Stimulated activated effector memory CD8-positive, alpha-beta T cell treated with anti-CD3 and anti-CD28 coated beads, Interleukin-12 subunit alpha, Interleukin-12 subunit beta, amount 100 ng/mL, for 72 hours (primary cell): ENCODE measurements at places on chromosomes 3 and 15.

- DNase-seq: no peak
Observed at GRCh38 chr15:60795889-60796288, 316.9 kb upstream of the ICE2 start.

- no peak for DNase-seq
Observed at GRCh38 chr3:13044496-13045240, 28.6 kb downstream of the IQSEC1 start.

GRCh38 chr3:25655659-25656058 lies 9.0 kb downstream of the TOP2B start:
- DNase-seq: no peak

- DNase-seq: no peak
Observed at GRCh38 chr3:23648996-23649395, 156.8 kb upstream of the UBE2E1 start.

DNA sequence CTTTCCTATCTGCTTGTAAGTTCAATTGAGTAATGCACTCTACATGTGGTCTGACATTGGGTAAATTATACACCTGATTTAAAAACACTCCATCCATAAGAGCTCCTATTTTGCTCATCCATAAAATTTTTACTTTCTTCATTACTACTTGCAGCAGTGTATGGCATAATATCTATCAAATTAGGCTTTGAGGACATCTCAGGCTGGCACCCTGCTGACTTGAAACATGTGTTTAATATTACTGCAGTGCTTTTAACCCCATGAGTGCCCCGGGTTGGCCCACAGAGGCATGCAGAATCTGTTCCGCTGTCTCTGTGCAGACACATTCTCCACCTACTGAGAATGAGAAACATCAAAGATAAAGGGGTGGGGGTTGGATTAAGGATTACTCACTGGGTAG lies 249.9 kb upstream of the DNAJC19 start:
- DNase-seq: no peak

DNA sequence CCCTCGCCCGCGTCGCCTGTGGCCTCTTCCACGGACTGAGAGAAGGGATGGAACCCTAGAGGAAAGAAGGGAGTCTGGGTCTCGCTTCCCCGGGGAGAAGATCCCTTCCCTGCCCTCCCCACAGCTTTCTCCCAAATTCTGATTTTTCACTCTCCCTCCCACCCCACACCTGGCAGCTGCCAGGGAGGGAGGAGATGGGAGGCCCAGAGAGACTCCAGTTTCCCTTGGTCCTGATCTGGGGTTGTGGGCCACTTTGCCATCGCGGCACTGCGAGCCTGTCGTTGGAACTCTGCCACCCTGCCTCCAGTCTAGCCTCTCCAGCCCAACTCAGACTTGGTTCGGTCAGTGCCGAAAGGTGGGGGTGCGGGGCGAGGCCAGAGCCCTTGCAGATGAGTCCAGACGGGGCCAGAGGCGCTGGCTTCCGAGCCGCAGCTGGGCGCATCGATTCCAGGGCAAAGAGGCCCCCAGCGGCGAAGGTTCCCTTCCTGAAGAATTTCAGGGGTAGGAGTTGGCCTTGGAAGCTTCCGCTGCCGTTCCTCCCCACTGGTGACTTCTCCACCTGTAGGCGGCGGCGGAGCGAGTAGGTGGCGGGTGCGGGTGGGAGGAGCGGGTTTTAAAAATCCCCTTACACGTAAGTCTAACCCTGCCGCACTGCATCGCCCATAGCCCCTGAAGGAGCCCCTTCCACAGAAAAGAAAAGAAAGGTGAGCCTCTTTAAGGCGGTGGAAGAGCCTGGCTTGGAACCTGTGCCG lies 5.2 kb downstream of the WNT5A start:
- DNase-seq: no peak

GRCh38 chr3:9715764-9716437 lies 12.3 kb downstream of the CPNE9 start:
- DNase-seq: no peak

DNA sequence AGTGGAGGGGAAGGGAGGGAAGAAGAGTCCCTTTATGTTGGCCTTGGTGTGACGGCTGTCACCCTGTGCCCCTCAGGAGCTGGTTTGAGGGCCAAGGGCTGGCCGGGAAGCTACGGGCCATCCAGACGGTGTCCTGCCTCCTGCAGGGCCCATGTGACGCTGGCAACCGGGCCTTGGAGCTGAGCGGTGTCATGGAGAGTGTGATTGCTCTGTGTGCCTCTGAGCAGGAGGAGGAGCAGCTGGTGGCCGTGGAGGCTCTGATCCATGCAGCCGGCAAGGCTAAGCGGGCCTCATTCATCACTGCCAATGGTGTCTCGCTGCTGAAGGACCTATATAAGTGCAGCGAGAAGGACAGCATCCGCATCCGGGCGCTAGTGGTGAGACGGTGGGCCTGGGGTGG lies 8.1 kb upstream of the RCCD1 start:
- DNase-seq: no peak

DNA sequence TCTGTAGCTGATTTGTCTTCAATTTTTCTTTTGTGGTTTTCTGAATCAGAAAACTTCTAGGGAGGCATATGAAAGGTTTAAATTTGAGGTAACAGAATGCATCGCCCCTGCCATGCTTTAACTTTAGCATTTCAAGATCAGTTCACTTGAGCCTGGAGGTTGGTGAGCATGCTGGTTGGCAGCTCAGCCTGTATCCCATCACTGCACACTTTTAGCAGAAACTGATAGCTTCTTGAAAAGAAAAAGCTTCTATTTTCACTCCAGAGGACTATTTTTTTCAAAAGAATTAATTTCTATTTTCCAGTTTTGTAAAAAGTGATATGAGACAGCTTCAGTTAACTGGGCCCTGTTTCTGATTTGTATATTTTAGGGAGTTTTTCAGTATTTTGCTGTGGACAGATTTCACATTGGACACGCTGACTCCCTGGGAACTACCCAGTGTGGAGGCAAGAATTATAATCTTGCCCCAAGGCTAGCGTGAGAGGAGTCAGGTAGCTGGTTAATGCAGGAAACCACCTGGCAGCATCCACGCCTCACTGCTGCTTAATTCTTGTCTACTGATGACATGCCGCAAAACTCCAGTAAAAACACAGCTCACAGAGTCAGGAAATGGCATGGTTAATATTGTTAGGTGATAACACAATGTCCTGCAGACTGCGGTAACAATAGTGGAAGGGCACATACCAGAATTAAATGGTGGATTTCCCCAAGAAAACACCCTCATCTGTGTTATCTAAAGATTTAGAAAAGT lies 71.4 kb downstream of the DUT start:
- no peak for DNase-seq

GRCh38 chr3:70096376-70097066 lies 97.0 kb downstream of the SAMMSON start:
- DNase-seq: no peak

- no peak for DNase-seq
Observed at GRCh38 chr3:28590860-28591259, 242.2 kb upstream of the AZI2 start.
